CD4-positive, alpha-beta T cell treated with Interleukin-6 at 100 ng/mL for 8 hours (primary cell): ENCODE measurements at places on chromosomes 16 and 17.

DNA sequence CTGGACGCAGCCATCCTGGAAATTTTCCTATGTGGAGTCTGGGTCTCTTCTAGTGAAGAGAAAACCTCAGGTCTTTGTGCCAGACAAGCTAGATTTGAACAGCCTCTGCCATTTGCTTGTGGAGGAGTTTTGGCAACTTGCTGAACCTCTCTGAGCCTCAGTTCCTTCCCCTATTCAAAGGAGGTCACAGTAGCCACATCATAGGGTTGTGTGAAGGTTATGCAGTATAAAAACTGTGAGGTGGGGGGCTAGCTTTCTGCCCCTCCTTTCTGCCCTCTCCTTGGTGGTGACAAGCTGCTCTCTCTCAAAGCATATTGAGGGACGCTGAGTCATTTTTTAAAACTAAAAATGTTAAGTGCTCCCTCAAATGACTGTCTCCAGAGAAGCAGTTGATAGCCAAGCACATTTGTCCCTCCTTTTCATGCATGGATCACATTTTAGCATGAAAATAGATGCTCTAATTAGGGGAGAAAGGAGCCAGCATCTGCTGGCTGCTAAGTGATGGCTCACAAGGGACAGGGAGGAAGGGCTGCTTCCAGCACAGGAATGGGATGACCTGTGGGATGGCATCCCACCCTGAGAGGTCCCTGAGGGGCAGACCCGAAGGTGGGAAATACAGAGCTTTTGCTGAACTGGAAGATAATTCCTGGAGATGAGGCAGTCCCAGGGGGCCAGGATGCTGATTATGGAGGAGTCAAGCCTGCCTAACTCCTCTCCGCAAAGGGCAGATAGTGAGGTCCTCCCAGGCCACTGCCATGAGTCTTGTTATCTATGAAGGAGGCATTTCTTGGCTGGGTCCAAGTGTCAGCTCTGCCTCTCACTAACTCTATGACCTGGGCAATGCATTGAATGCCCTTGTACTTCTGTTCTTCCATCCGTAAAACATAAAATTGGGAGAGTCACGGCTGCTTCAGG, 218.8 kb downstream of the RAB11FIP4 start:
- DNase-seq: no peak

DNA sequence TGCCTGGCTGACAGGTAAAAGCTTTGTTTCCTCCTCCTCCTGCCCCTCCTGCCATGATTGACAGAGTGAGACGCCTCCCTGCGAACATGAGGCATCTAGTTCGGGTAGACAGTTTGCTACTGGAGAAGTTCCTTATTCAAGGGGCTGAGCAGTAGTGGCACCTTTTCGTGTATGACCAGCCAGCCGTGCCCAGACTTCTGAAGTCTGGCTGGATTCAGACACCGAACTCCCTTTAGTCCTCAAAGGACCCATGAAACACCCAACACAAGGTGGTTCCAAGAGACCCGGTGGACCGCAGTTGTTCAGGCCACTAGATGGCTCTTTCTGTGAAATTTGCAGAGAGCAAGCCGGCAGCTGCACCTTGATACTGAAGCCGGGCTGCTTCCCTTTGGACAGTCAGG, 192.8 kb downstream of the XYLT1 start:
- DNase-seq: no peak

DNA sequence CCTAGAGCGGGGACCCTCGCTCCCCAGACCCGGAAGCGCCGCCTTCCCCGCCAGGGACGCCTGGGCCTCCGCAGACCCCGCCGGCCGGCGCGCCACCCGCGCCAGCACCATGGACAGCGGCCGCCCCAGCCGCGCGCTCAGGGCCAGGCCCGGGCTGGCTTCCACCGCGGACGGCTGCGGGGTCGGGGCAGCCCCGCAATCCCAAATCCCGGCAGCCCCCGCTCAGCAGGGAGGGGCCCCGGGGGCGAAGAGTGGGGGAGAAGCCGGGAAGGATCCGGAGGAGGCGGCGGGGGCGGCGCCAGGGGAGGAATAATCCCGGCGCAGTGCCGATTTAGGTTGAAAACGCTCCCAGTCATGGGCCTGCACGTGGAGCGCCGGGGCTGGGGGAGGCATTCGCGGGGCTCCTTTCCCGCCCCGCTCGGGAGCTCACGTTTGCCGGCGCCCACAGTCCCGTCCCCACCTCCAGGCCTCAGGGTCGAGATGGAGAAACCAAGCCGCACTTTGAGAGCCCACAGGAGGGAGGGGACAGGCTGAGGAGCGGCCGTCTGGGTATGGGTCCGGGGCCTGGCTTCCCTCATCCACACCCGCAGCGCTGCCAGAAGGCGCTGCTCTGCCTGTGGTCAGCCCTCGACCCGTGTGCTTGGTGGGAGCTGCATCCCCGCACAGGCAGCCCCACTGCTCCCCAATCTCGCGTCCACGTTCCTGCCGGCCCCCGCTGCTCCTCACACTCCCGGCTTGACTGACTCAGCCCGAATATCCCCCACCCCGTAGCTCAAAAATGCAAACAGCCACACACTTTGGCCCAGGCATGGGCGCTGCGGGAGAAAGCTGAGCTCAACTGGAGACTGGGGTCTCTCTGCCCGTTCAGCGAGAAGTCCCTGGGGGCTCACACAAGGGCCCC, 4.7 kb downstream of the FBXL16 start:
- DNase-seq: peak; percentile 38

GRCh38 chr17:60108712-60109111, 30.0 kb upstream of the HEATR6 start:
- DNase-seq: no peak

GRCh38 chr17:9729735-9730420, 61.5 kb downstream of the DHRS7C start:
- no peak for DNase-seq
